ENCODE measurements at places on chromosomes 6 and 20.

GRCh38 chr20:57662456-57663240 is 42.4 kb upstream of the ZBP1 start:
- no peak for DNase-seq

- DNase-seq = no peak
Measured at GRCh38 chr20:61524951-61525666, 273.0 kb downstream of the CDH4 start.

- no peak for DNase-seq
Measured at GRCh38 chr6:34717466-34717865, 20.9 kb upstream of the ILRUN start.

- peak; percentile 73 for DNase-seq
Measured at GRCh38 chr6:137415127-137415833, 78.9 kb downstream of the OLIG3 start.

GRCh38 chr20:46549188-46549972 is 1.1 kb downstream of the OCSTAMP start:
- no peak for DNase-seq

DNA sequence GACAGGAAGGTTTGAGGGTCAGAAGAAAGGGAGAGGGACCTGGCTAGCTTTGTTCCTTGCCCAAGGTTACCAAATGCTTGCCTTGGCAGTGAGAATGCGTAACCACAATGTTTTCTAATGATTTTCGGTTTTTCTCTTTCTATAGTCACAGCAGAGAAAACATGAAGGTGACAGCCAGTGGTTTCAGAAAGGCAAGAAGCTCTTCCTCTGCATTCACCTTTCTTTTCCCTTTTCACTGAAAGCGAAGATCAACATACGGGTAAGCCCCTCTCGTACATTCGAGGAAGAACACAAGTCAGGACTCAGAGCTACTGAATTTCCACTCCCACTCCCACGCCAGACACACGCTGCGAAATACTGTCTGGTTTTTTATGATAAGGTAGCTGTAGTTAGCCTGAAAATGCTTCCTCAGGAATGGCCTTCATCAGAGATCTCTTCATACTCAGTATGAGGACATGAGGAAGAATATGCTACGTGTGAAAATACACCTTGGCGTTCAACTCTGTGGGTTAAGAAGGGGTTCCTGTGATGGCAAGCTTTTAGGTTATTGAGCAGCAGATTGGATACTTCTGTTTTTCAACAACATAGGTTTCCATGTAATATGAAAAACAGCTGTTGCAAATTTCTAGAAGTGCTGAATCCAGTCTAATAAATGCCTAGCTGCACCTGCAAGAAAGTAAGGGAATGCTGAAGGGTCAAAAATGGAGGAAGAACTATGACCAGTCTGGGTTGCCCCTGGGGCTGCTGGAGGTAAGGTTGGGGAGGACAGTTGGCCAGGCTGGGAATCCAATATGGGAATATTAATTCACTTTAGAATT is 7.4 kb upstream of the CD83 start:
- DNase-seq = no peak

DNA sequence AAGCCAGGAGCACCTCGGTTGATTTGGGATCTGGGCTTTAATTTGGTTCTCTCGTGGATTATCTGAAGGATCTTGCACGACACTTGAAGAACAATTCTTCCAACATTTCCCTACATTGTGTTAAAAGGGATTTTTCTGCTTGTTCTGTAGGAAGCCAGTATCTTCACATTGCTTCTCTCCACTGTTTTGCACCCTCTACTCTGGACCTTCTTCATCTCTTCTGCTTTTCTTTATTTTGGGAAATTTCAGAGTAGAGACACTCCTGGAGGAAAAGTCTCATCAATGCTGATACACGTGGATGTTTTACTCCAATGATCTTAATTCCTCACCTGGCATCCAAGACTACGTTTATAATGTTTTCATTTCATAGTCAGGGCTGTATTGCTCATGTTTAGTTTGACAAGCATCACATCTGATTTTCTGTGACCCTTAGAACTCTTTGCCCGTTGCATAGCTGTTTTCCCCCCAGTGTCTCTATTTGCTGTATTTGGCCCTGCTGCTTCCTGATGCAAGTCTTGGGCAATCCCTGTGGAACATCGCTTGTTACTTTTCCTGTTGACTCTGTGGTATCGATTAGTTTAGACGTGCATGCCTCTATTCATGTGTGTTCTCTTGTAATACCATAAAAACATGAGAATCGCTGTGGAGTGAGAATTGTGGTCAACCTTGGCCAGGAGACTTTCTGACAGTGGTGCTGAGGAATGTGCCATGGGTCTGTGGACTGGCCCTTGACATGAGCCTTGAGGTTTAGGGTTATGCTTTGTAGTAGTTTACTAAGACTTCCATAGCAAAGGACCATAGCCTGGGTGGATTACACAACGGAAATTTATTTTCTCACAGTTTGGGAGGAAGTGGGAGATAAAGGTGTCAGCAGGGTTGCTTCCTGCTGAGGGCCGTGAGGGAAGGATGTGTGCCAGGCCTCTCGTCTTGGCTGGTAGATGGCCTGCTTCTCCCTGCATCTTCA is 12.5 kb downstream of the PLCB1 start:
- DNase-seq = peak; percentile 54

DNA sequence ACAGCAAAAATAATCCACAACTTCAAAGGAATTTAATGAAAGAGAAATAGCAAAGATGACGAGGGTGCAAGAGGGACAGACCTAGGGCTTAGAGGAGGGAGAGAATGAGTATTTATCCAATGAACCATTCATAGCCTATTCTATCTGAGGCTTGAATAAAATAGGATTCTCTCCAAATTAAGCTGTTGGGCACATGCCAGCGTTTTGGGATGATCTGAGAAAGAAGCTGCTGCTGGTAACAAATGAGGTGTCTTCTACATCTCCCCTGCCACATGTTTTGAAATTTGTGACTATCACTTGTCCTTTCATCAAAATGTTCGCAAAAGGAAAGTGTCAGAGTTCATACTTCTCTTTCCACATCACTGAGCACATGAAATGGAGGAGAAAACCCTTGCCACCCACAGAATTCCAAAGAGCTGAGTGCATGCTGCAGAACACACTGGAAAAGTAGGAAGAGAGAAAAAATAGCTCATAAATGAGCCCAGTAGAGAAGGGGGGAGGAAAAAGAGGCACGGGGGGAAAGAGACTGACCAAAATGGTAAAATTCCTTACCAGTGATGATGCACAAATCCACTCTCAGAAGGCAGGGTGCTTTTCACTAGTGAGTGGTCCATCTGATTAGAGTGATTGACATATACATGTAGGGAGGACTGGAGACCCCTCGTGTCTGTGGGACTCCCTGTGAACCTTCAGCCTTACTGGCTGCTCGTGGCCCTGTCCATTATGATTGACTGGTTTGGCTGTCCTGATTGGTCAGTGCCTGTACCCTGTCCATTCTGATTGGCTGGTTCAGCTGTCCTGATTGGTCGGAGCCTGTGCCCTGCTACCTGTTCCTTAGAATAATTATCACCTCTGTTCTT is 180.5 kb downstream of the OGFRL1 start:
- no peak for DNase-seq

DNA sequence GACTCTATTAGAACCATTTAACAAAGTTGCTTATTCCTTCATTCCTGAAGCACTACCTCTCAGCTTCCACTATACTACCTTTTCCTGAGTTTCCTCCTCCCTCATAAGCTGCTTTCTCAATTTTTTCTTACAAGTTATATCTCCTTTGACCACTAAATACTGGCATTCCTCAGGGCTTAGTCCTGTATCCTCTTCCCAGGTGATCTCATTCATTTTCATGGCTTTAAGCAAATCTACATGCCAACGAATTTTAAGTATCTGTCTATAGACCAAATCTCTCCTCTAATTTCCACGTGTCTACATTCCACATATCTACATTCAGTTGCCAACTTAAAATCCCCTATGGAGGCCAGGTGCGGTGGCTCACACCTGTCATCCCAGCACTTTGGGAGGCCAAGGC is 134.7 kb downstream of the BTBD9 start:
- DNase-seq = no peak
